ENCODE measurements at places on chromosomes 2 and 18.

- DNase-seq = no peak
Observed at GRCh38 chr2:197209246-197209645, 101.3 kb downstream of the ANKRD44 start.

- no peak for DNase-seq
Observed at GRCh38 chr2:75516378-75517360, 44.1 kb downstream of the EVA1A start.

- no peak for DNase-seq
Observed at GRCh38 chr2:99448556-99448955, 41.3 kb downstream of the REV1 start.

DNA sequence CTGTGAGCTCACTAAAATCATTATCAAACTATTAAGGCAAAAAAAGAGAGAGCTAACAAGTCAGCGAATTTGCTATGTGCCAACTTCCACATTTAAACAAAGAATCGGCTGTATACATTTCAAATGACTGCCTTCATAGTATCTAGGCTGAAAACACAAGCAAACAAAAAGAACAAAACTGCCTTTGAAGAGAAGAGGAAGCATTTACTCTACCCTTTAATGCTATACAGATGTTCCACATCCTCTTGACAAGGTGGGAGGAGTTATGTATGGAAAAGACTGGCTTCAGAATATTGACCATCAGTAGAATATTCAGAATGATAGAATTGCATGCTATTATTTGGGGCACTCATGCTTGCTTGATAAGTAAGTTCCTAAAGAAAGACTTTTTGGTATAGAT, 741.7 kb downstream of the PLCL1 start:
- no peak for DNase-seq

DNA sequence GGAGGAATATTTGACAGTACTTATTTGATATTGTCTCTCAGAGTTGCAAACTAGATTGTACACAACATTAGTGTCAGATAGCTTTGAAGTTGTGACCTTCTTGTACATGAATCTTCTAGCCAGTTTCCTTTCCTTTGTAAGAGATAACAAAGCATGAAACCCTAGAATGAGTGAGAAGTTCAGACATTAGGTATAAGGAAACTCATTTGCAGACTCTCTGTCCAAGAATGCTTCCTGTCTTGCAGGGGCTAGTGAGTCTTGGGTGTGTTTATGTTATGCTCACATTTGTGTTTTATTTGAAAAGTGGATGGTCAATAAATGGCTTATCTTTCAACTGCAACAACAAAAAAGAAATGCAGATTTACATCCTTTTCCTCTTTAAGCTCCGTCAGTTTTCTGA, 1.4 kb downstream of the BOD1L2 start:
- DNase-seq = no peak
